ENCODE measurements at places on chromosomes 4 and X.

GRCh38 chr4:11287055-11287454 is 141.6 kb downstream of the HS3ST1 start:
- no peak for DNase-seq

GRCh38 chrX:147832707-147833348 is 78.9 kb upstream of the FMR1 start:
- DNase-seq: no peak

GRCh38 chr4:177517862-177518261 is 75.6 kb upstream of the AGA start:
- DNase-seq: no peak

DNA sequence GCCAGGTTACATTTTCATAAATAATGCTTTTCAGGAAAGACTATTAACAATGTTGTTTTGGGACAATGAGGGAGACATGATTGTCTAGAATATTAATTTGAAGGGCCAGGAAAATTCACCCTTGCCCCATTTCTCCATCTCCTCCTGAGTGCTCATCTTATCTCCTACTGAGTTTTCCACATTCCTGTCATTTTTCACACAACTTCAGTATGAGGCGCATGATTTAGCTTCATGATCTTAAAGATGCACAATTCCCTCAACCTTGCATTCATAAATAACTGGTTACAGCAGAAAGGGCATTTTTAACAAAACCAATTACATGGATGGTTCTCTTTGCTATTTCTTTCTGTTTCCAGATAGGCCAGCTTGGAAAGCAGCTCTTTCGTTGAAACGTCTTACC is 1699.2 kb upstream of the IGFBP7 start:
- DNase-seq: no peak

- no peak for DNase-seq
These were observed 633.5 kb downstream of the RAPGEF2 start for GRCh38 chr4:159736411-159736810.

GRCh38 chr4:69781458-69782418 is 21.3 kb upstream of the SULT1B1 start:
- DNase-seq: no peak

GRCh38 chr4:134510544-134510943 is 309.0 kb upstream of the PABPC4L start:
- no peak for DNase-seq

- DNase-seq: no peak
These were observed 475.3 kb downstream of the ADGRL3 start for GRCh38 chr4:61675464-61675863.

DNA sequence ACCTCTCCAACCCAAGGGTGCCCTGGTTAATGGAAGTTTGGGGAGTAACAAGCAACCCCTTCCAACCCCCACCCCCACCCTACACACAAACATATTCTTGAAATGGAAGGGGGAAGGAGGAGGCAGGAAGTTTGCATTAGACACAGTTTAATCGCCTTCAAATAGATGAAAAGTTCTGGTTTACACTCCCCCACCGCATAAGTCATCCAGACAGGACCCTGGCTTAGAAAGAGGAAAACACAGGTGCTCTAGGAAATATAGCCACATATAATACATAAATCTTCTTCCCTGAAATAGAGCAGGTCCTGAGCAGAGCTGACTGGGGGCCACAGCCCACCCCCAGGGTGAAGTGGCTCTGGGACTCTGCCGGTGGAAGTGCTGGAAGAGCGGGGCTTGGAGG is 25.1 kb downstream of the SASH3 start:
- no peak for DNase-seq

GRCh38 chrX:85573801-85574200 is 194.3 kb upstream of the POF1B start:
- DNase-seq: no peak

- DNase-seq: no peak
These were observed 389.4 kb downstream of the OPHN1 start for GRCh38 chrX:68043713-68044438.

GRCh38 chrX:63283348-63283747 is 67.8 kb downstream of the SPIN4 start:
- no peak for DNase-seq

DNA sequence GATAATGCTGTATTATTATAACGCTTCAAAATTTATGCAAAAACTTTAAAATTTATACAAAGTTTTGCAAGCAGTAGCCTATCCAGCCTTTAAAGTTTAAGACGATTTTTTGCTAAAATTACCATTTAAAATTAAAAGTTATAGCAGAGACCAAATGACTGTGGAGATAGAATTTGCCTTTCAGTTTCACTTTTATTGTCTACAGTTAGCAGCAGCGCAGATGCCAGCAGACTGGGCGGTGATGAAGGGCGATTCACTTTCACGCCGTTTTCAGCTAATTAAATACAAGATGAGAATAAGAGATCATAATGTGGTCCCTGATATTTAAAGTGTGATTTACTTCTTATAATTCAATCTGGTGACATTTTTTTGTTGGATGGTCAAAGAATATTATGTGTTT is 1381.5 kb upstream of the ADGRL3 start:
- DNase-seq: no peak

GRCh38 chr4:150106886-150107285 is 28.6 kb downstream of the DCLK2 start:
- no peak for DNase-seq

GRCh38 chr4:3866813-3867129 is 100.6 kb downstream of the ADRA2C start:
- no peak for DNase-seq

DNA sequence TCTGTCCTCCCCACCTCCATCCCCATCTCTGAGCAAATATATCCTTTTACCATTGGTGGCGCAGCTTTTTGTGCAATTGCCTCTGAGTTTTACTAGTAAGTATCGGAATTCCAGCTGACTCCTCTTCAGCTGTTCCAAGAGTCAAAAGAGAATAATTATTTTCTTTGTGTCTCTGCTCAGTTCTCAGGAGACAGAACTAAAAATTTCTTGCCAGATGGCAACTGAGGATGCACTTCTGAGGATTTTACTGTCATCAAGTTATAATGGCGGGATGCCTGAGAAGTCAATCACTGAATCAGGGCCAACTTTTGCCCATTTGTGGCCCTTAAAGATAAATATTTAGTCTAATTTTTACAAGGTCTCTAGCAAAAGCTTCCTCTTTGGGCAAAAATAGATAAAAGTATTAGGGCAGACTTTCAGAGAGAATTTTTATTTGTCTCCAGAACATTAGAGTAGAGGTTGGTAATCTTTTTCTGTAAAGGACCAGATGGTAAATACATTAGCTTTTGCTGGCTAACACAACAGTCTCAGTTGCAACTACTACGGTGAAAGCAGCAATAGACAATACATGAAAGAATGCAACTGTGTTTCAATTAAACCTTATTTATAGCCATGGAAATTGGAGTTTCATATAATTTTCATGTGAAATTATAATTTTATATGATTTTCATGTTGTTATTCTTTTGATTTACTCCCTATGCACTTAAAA is 15.6 kb upstream of the ADGRA3 start:
- DNase-seq: no peak

- no peak for DNase-seq
These were observed 212.4 kb upstream of the NEIL3 start for GRCh38 chr4:177097291-177097690.

DNA sequence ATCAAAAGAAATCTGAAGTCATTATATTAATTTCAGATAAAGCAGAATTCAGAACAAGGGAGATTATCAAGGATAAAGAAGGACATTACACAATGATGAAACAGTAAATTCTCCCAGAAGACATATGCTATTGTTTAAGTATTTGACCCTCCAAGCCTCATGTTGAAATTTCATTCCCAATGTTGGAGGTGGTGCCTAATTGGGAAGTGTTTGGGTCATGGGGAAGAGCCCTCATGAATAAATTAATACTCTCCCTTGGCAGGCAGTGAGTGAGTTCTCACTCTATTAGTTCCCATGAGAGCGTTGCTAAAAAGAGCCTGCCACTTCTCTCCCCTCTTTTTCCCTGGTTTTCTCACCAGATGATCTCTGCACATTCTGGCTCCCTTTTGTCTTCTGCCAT is 249.9 kb upstream of the GRIA3 start:
- DNase-seq: no peak

DNA sequence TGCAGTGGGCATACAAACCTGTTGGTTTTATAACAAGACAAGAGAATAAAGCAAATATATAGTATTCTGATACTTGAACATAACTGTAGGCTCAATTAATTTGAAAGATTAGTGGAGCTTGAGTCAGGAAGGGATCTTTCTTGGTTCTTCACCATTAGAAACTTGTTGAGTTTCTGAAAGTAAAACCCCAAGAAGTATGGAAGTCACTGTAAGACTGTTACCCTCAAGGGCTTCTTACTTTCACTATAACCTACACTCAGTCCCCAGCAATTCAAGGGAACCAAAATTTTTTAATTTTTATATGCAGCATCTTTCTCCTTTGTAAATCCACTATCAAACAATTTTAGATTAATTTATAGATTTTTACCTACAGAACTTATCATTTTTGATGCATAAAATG is 2019.2 kb upstream of the ADGRL3 start:
- DNase-seq: no peak

All from H1 (cell line).